CD8-positive, alpha-beta memory T cell (primary cell): ENCODE measurements at places on chromosomes 11 and 22. TPM values are rescaled to one million over a fixed set of nuclear protein-coding genes. Genes with fewer than 3 reads are reported as not detected.

- no peak within 1 kb of the TSS for H3K27ac ChIP-seq
- no peak within 1 kb of the TSS for H3K4me3 ChIP-seq
- no peak for DNase-seq
- peaks cover 15% of the 10 kb centered on the region for H3K4me1 ChIP-seq
- H3K27me3 ChIP-seq, result no peaks in the 10 kb centered on the region
Measured at GRCh38 chr11:73645972-73646631, at the start of gene PLEKHB1. PLEKHB1 (plus strand) TSS chr11:73646581; CDS start chr11:73646609, 28 bp downstream.

The FAM227A gene
- 0.75 TPM for total RNA-seq

- no peaks in the 10 kb centered on the region for H3K27me3 ChIP-seq
- no peak overlapping the region for H3K27ac ChIP-seq
- no peak for DNase-seq
- H3K36me3 ChIP-seq, result no peaks in the 10 kb centered on the region
- H3K4me1 ChIP-seq, result no peaks in the 10 kb centered on the region
Measured at GRCh38 chr11:130636722-130637464, 188.4 kb downstream of the ADAMTS15 start.

DNA sequence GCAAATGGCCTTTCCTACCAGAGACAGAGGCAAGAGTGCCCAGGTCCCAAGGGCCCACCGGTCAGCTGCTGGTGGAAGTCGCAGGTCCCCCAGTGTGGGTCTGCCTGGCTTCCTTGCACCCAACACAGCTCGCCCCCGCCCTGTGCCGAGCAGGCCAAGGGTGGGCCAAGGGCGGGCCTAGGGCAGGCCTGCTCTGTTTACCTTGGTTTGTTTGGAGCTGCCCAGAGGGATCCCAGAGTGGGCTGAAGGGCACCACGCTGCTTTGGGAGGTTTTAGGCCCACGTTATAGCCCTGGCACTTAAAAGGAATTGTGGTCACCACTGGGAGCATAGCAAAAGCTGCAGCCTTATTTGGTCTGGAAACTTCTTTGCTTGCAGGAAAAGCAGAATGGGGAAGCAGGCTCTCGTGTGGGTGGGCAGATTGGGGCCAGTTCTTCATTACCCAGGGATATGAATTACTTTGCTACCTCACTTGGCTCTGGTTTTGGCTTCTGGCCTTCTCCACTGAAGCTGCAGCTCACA is 38.0 kb downstream of the MRGPRD start:
- H3K4me3 ChIP-seq, result no peak overlapping the region
- H3K27ac ChIP-seq, result no peak overlapping the region
- peaks cover 4% of the 10 kb centered on the region for H3K36me3 ChIP-seq
- H3K27me3 ChIP-seq, result no peaks in the 10 kb centered on the region
- no peak for DNase-seq
- H3K4me1 ChIP-seq, result no peaks in the 10 kb centered on the region

DNA sequence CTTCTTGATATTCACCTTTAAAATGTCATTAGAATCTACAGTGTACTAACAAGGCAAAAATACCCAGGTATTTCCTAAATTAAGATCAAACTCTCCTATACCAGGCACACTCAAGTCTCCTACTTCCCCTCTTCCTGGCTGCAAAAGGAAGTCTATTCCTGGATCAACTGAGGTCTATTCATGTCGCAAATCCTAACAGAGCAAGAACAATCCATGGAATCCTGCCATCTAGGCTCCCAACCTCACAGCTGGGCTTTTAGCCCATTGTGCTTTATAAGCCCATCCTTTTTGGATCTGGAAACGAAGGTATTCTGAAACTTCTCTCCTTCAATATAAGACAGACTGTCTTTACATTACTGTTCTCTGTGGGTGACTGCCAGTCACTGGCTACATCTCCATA is 161.8 kb downstream of the SOX6 start:
- no peak overlapping the region for H3K4me3 ChIP-seq
- no peak overlapping the region for H3K27ac ChIP-seq
- H3K27me3 ChIP-seq, result no peaks in the 10 kb centered on the region
- no peak for DNase-seq
- no peaks in the 10 kb centered on the region for H3K4me1 ChIP-seq

DNA sequence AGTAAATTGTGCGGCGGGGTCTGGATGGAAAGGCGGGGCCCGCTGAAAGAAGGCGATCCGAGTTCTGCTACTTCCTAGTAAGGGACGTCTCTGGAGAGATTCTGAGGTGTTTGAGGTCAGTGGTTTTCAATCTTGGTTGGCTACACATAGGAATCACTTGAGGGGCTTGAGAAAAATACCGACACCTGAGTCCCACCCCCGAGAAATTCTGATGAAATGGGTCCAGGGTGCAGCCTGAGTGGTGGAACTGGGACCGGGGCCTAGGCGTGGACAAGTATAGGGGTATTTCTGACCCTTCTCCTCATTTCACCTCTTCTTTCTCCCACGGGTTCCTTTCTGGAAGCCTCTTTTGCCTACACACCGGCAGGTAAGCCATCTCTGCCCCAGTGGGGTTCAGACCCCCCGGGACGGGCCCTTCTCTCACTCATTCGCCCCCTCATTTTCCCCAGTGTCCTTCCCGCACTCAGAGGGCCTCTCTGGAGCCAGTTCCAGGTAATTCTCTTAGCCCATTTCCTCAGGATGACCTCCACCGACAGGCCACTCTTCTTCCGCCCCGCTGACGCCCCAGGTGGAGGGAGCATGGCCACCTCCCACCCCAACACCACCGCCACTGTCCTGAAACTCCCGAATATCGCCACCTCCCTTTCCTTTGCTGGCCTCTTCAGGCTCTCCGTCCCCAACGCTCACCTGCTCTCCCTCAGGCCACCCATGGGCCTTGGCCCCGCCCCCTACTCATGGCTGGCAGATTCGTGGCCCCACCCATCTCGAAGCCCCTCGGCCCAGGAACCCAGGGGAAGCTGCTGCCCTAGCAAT is 11.8 kb downstream of the ROBO3 start:
- no peak for DNase-seq
- H3K27me3 ChIP-seq, result peaks cover 3% of the 10 kb centered on the region
- no peaks in the 10 kb centered on the region for H3K36me3 ChIP-seq
- H3K4me1 ChIP-seq, result peaks cover 16% of the 10 kb centered on the region
- H3K27ac ChIP-seq, result peak overlapping the region; percentile 59

DNA sequence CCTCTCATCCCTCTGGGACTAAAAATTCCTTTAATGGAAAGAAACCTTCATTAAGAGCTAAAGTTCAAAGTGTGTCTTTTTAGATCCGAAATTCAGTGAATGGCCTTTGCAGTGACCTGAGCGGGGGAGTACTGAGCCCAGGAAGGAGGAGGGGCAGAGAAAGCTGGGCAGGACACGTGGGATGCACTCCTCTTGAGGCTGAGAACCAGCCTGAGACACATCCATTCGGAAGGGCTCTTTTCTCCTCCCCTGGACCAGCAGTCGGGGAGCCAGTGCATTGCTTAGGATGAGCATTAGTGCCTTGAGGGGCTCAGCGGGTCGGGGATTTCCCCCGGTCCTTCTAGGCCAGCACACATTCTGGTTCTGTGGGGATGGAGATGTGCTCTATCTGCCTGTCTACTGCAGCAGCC is 258.9 kb upstream of the B3GAT1 start:
- H3K27ac ChIP-seq, result no peak overlapping the region
- no peaks in the 10 kb centered on the region for H3K27me3 ChIP-seq
- no peaks in the 10 kb centered on the region for H3K4me1 ChIP-seq
- DNase-seq, result no peak

- peak; percentile 63 for DNase-seq
- no peak overlapping the region for H3K27ac ChIP-seq
- H3K4me1 ChIP-seq, result peaks cover 3% of the 10 kb centered on the region
- H3K27me3 ChIP-seq, result no peaks in the 10 kb centered on the region
- H3K36me3 ChIP-seq, result no peaks in the 10 kb centered on the region
Measured at GRCh38 chr11:66579017-66579606, 10.7 kb upstream of the CTSF start.

GRCh38 chr11:114200351-114201133 is 95.7 kb upstream of the NNMT start:
- no peaks in the 10 kb centered on the region for H3K36me3 ChIP-seq

The LMO2 gene
- 0.53 TPM for total RNA-seq
